ENCODE measurements at places on chromosomes 7 and 10.
A peak's percentile ranks its signal among the peaks of the same experiment; 100 is the strongest.

DNA sequence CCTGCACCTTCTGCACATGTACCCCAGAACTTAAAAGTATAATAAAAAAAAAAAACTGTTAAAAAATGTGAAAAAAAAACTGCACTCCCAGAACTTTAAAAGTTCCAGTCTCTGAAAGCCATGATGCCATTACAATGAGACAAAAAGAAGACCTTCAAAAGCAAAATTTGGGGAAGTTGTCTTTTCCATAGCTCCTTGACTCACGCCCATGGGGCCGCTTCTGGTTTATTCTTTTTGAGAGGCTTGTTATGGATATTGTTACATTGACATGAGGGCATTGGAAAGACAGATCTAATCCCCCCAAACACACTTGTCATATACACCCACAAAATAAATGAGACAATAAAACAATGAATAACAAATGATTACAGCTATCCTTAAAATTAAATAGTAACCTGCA, 798 bp downstream of the BLNK start:
- H3K27me3 ChIP-seq = peaks cover 13% of the 10 kb centered on the region
- H3K36me3 ChIP-seq = no peaks in the 10 kb centered on the region
- H3K4me3 ChIP-seq = no peak overlapping the region
- H3K27ac ChIP-seq = no peak overlapping the region
- DNase-seq = no peak

GRCh38 chr10:87916515-87916914, 53.1 kb downstream of the PTEN start:
- H3K27me3 ChIP-seq = no peaks in the 10 kb centered on the region
- H3K4me1 ChIP-seq = peaks cover 37% of the 10 kb centered on the region
- DNase-seq = no peak
- no peak overlapping the region for H3K4me3 ChIP-seq

DNA sequence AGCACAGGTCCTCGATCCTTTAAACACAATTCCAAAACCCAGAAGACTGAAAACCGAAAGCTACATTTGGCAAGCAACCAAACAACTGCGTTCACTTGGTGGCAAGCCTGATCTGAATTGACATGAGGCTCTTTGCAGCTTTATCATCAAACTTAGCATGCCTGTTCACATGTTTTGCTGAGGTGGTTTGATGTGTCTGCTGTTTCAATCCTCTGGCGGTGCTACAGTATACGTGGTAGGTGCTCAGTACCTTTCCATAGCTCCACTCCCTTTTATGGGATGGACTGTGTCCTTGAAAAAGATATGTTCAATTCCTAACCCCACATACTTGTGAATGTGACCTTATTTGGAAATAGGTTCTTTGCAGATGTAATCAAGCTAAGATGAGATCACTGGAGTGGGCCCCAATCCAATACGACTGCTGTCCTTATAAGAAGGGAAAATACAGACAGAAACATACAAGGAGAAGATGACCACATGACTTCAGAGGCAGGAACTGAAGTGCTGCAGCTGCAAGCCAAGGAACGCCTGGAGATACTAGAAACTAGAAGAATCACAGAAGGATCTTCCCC, 33.4 kb downstream of the CCDC6 start:
- no peaks in the 10 kb centered on the region for H3K27me3 ChIP-seq
- peaks cover 3% of the 10 kb centered on the region for H3K36me3 ChIP-seq
- peak overlapping the region; percentile 53 for H3K27ac ChIP-seq
- no peak overlapping the region for H3K4me3 ChIP-seq

DNA sequence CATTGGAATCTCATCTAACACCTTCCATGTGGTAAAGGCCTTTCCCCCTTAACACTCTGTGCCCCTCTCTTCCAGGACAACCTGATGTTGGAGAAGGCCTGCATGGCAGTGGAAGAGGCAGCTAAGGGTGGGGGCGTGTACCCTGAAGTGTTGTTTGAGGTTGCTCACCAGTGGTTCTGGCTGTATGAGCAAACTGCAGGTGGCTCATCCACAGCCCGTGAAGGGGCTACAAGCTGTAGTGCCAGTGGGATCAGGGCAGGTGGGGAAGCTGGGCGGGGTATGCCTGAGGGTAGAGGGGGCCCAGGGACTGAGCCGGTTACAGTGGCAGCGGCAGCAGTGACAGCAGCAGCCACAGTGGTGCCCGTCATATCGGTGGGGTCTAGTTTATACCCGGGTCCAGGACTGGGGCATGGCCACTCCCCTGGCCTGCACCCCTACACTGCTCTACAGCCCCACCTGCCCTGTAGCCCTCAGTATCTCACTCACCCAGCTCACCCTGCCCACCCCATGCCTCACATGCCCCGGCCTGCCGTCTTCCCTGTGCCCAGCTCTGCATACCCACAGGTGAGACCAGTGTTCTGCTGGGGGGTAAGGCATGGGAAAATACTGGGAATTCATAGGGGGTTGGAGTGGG, 12.4 kb downstream of the NDST2 start:
- peaks cover 56% of the 10 kb centered on the region for H3K36me3 ChIP-seq
- DNase-seq = no peak
- peaks cover 6% of the 10 kb centered on the region for H3K4me1 ChIP-seq
- H3K27ac ChIP-seq = no peak overlapping the region
- H3K27me3 ChIP-seq = no peaks in the 10 kb centered on the region
